ENCODE measurements at places on chromosomes 7 and 10.

DNA sequence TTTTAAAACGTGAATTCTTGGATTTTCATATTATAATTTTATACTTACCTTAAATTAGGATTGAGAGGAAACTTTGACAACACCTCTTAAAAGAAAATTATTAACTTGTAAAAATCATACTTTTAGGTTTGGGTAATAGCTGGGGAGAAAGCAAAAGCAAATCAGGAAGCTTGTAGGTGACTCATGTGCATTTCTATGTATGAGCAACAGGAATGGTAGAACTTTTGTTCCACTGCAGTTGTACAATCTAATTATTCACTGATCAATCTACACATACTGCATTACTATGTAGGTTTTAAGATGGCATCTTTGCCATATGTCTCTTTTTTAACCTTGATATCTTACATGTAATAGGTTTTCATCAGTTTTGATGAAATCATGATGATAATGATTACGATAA lies 223.2 kb downstream of the PRKG1 start:
- DNase-seq: no peak
- no peak overlapping the region for H3K27ac ChIP-seq
- no peaks in the 10 kb centered on the region for H3K4me1 ChIP-seq
- no peaks in the 10 kb centered on the region for H3K27me3 ChIP-seq
- no peaks in the 10 kb centered on the region for H3K36me3 ChIP-seq

DNA sequence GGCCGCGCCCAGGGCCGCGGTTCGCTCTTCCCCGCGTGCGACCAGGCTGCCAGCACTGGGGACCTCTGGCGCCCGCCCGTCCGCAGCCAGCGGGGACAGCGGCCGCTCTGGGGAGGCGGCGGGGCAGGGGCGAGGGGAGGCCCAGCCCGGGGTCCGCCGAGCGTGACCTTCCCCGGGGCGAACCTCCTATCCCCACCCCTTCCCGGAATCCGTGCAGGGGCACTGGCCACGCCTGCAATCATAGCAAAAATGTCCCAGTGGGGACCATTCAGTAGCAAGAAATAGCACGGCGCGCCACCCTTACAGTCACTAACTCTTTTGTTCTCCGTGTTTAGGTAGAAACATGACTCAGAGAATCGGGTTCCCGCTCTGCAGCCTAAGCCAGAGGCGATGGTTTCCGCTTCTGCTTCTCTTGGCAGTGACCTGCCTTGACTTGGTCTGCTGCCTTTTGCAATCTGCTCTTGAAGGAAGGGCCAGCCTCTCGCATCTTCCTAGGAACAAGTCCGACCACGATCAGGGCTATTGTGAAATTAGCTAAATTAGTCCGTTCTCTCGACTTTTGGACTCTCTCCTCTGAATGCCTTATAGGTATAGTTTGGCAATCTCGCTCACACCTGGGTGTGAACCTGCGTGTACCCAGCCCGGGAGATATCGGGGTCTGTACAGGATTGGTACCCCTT lies 79.3 kb upstream of the ACBD5 start:
- H3K27ac ChIP-seq: no peak overlapping the region
- no peaks in the 10 kb centered on the region for H3K27me3 ChIP-seq
- H3K36me3 ChIP-seq: no peaks in the 10 kb centered on the region
- no peaks in the 10 kb centered on the region for H3K4me1 ChIP-seq
- no peak overlapping the region for H3K4me3 ChIP-seq
- DNase-seq: no peak

- H3K4me3 ChIP-seq: no peak overlapping the region
- H3K36me3 ChIP-seq: no peaks in the 10 kb centered on the region
- H3K27ac ChIP-seq: no peak overlapping the region
- H3K4me1 ChIP-seq: no peaks in the 10 kb centered on the region
Observed at GRCh38 chr7:78770422-78771410, 682.8 kb downstream of the MAGI2 start.

DNA sequence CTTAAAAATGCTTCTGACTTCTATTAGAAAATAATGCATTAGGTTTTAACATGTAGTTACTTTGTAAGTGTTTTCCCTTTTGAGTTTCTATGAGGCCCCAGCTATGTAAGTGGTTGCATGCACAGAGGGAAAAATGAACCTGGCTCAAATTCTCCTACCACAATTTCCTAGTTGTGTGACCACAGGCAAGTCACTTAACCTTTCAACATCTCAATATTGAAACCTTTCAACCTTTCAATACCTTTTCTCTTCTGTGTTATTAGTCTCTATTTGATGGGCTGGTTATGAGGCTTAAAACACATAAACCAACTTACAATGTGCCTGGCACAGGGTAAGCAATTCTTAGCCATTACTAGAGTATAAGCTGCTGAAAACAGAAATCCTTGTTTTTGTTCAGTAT lies 203.0 kb downstream of the KCND2 start:
- H3K36me3 ChIP-seq: no peaks in the 10 kb centered on the region
- H3K27ac ChIP-seq: no peak overlapping the region

DNA sequence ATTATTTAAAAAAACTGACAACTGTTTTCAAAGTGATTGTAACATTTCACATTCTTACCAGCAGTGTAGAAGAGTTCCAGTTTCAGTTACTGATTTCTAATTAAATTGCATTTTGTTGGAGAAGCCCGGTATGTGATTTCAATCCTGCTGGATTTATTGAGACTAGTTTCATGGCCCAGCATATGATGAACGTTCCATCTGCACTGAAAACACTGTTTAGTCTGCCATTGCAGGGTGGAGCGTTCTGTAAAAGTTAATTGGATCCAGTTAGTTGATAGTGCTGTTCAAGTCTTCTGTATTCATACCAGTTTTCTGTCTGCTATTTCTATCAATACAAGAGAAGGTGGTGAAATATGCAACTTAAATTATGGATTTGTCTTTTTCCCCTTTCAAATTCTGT lies 37.3 kb upstream of the CCNY start:
- no peak overlapping the region for H3K4me3 ChIP-seq
- no peak for DNase-seq
- H3K36me3 ChIP-seq: no peaks in the 10 kb centered on the region
- H3K27me3 ChIP-seq: peaks cover 2% of the 10 kb centered on the region
- H3K4me1 ChIP-seq: no peaks in the 10 kb centered on the region
- H3K27ac ChIP-seq: no peak overlapping the region

GRCh38 chr7:66903360-66904062 lies 17.5 kb upstream of the TMEM248 start:
- no peak overlapping the region for H3K27ac ChIP-seq
- H3K4me3 ChIP-seq: no peak overlapping the region
- DNase-seq: no peak
- no peaks in the 10 kb centered on the region for H3K4me1 ChIP-seq

- DNase-seq: no peak
- H3K27ac ChIP-seq: peak overlapping the region; percentile 96
- H3K4me1 ChIP-seq: no peaks in the 10 kb centered on the region
- H3K4me3 ChIP-seq: peak overlapping the region; percentile 92
Observed at GRCh38 chr7:134985894-134986362, 380 bp upstream of the AGBL3 start.

DNA sequence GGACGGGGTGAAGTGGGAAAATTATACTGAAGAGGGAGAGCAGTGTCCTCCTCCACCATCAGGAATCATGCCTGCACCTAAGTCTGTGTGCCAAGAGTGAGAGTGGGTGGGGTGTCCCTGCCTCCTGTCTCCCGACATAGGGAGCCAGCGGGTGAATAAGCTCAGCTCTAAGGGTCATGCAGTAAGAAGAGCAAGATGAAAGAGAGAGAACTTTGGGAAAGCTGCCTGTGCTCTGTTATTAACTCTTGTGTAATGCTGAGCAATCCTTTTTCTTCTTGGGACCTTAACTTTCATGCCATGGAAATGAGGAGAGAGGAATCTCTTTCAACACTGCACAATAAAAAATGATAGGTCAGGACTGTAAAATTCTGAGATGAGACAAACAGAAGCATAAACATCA lies 7.9 kb upstream of the TCAF1 start:
- H3K36me3 ChIP-seq: no peaks in the 10 kb centered on the region
- H3K27ac ChIP-seq: no peak overlapping the region
- H3K27me3 ChIP-seq: peaks cover 3% of the 10 kb centered on the region
- DNase-seq: no peak

DNA sequence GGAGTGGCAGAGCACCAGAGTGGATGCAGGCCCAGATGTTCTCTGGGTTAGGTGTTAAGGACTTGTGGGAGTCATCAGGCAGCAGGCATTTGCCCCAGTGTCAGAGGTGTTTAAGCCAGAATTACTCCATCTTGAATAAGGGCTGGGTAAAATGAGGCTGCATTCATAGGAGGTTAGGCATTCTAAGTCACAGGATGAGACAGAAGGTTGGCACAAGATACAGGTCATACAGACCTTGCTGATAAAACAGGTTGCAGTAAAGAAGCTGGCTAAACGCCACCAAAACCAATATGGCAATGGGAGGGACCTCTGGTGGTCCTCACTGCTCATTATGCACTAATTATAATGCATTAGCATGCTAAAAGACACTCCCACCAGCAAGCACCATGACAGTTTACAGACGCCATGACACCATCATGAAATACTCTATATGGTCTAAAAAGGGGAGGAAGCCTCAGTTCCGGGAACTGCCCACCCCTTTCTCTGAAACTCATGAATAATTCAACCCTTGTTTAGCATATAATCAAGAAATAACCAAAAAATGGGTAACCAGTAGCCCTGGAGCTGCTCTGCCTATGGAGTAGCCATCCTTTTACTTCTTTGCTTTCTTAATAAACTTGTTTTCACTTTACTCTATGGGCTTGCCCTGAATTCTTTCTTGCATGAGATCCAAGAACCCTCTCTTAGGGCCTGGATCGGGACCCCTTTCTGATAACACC lies 882 bp upstream of the LRRC61 start:
- H3K27ac ChIP-seq: peak overlapping the region; percentile 85
- peaks cover 21% of the 10 kb centered on the region for H3K4me1 ChIP-seq
- no peaks in the 10 kb centered on the region for H3K27me3 ChIP-seq
- DNase-seq: peak; percentile 36

DNA sequence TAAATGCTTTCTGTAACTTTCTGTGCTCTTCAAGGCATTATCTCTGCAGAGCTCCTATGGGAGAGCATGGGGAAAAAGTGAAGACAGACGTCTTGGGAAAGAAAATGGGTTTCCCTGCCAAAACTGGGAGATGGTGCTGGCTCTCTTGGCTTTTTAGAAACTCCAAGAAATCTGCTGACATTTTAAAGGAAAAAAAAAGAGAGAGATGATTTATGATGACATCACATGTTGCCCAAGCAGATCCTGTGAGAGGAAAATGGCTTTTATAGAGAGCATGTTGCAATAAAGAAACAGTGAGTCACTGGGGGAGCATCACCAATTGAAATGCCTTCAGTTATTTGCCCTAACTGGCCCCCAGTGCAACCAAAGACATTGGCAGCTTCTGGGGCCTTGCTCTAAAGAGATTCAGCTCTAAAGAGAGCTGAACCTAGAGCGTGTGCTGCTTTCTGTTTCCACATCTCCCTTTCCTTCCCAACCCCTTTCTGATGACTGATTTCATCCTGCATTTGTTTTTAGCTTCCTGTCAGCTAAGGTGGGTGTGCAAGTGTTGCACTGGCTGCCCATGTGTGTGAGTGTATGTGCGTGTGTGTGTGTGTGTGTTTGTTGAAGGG lies 37.7 kb downstream of the LRMDA start:
- H3K27me3 ChIP-seq: no peaks in the 10 kb centered on the region
- H3K36me3 ChIP-seq: no peaks in the 10 kb centered on the region
- no peak for DNase-seq
- no peak overlapping the region for H3K4me3 ChIP-seq
- no peak overlapping the region for H3K27ac ChIP-seq

DNA sequence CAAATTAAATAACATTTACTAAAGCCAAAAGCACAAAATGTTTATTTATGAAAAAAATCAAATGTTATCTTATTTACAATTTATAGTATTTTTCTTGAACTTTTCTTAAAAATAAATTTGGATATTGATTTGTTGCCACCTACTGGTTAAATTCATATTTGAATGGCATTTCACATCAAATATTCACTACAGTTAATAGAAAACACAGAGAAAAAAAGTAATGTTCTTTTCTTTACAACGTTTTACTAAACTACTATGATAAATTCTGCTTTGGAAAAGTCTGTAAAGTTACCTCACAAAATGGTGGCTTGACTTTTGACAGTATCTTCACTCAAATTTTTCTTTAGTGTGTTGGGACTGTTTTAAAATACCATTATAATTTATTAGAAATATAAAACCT lies 52.7 kb downstream of the SRPK2 start:
- H3K27ac ChIP-seq: no peak overlapping the region
- DNase-seq: no peak
- no peaks in the 10 kb centered on the region for H3K36me3 ChIP-seq
- H3K4me3 ChIP-seq: no peak overlapping the region
- no peaks in the 10 kb centered on the region for H3K27me3 ChIP-seq
- H3K4me1 ChIP-seq: no peaks in the 10 kb centered on the region

DNA sequence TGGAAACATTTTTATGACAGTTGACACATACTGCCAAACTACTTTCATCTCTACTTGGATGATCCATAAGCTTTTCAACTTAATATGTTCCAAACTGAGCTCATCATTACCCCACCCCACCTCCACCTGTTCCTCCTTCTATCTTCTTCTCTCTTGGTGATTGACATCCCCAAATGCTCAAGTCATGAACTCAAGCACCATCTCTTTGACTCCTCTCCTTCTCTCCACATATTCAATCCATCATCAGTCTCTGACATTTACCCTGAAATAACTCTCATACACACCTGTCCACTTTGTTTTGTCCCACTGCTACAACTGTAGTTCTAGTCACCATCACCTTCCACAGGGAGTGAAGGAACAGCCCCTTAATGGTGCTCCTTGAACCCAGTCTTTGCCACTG lies 43.3 kb downstream of the SGCE start:
- H3K36me3 ChIP-seq: no peaks in the 10 kb centered on the region
- no peak overlapping the region for H3K27ac ChIP-seq
- no peak overlapping the region for H3K4me3 ChIP-seq
- H3K27me3 ChIP-seq: no peaks in the 10 kb centered on the region
- no peak for DNase-seq

- no peaks in the 10 kb centered on the region for H3K36me3 ChIP-seq
- no peak overlapping the region for H3K4me3 ChIP-seq
- H3K4me1 ChIP-seq: no peaks in the 10 kb centered on the region
Observed at GRCh38 chr10:604716-605631, 84.5 kb downstream of the DIP2C start.

DNA sequence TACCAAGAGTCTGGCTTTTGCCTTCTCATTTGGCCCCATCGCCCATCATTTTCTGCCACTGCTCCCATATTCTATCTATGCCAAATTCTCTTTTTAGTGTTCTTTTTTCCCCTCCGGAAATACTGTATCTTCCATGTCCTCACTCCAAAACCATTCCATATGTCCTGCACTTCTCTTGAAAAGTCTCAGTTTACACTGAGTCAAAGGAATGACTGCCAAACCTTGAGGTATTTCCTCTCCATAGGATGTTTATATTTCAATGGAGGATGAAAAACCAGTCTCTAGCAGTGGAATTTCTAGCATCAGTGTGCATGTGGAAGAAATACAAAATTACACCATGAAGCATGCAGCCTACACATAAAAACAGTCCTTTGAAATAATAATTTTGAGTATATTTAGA lies 121.4 kb upstream of the PHYHIPL start:
- H3K27me3 ChIP-seq: no peaks in the 10 kb centered on the region
- H3K27ac ChIP-seq: no peak overlapping the region
- H3K4me1 ChIP-seq: no peaks in the 10 kb centered on the region
- DNase-seq: no peak
